ENCODE measurements at places on chromosomes 13 and 19.

DNA sequence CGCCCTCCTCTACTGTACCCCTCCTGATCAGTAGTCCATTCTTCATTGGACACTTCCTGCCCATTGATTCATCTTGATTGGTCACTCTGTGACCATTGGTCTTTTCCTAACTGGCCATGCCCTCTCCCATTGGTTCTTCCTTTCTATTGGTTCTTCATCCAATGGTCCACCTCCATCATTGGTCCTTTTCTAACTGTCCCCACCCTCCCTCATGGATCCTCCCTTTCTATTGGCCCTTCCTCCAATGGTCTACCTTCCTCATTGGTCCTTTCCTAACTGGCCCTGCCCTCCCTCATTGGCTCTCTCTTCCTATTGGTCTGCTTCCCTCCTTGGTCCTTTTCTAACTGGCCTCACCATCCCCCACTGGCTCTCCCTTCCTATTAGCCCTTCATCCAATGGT is 7.1 kb downstream of the KLK6 start:
- DNase-seq, result no peak

- no peak for DNase-seq
Measured at GRCh38 chr13:106302011-106302410, 233.5 kb downstream of the EFNB2 start.

DNA sequence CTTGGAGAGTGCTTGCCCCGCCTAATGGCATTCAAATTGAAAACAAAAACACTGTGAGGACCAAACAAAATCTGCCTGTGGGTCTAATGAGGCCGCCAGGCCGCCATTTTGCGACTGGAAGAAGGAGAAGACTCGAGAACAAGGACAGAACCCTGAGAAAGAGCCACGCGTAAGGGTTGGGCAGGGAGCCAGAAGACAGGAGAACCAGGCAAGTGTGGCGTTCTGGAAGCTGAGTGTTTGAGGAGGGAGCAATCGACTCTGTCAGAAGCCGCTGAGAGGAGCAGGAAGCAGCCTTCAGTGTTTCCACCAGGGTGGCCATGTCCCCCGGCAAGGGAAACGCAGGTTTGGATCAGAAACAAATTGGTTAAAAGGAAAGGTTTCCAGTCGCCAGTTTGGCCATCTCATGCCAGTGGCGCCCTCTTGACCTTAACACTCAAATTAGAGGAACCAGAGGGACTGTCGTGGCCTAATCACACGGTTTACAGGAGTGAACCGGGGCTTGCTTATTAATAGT is 10.2 kb upstream of the PTOV1 start:
- DNase-seq, result no peak

DNA sequence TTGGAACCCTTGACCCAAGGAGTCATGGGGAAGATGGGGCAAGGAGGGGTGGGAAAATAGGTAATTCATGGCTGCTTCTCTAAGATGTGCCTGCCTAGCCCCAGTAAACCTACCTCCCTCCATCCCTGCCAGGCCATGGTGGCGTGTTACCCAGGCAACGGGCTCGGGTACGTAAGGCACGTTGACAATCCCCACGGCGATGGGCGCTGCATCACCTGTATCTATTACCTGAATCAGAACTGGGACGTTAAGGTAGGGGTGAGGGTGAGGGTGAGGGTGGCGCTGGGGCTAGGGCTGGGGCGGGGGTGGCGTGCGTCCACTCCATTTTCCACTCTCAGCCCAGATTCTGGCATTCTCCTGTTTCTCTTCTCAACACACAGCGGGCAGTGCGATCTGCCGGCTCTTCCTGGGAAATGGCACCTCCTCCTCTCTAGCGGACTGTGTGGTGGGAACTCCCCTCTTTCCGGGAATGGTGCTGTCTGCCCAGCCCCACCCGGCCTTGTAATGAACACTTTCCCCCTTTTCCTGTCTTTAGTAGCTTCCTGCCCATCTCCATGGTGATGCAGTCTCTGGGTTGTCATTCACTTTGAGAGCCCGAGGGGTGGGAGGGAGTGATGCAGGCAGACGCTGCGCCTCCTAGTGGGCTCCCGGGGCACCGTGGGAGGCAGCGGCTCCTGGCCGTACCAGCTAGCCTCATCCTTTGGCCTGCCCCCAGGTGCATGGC is 7.6 kb downstream of the EGLN2 start:
- DNase-seq, result peak; percentile 98

DNA sequence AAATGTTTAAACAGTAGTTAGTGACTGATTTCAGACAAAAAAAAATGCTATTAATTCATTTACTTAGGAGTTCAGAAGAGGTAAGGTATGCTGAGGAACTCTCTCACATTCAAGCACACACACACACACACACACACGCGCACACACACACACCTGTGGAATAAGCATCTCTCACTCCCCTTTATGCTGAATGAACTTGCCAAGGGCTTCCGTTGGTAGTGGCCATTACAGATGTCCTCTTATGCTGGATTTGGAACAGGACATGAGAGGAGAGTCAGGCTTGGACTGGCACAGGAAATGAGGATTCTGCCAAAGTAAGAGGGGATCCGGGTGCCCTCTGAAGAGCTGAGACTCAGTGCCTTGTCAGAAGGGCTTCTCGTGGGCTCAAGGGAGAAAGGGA is 463.4 kb upstream of the MIR17HG start:
- DNase-seq, result no peak

- DNase-seq, result no peak
Measured at GRCh38 chr19:38544569-38545315, 73.0 kb downstream of the MAP4K1 start.

DNA sequence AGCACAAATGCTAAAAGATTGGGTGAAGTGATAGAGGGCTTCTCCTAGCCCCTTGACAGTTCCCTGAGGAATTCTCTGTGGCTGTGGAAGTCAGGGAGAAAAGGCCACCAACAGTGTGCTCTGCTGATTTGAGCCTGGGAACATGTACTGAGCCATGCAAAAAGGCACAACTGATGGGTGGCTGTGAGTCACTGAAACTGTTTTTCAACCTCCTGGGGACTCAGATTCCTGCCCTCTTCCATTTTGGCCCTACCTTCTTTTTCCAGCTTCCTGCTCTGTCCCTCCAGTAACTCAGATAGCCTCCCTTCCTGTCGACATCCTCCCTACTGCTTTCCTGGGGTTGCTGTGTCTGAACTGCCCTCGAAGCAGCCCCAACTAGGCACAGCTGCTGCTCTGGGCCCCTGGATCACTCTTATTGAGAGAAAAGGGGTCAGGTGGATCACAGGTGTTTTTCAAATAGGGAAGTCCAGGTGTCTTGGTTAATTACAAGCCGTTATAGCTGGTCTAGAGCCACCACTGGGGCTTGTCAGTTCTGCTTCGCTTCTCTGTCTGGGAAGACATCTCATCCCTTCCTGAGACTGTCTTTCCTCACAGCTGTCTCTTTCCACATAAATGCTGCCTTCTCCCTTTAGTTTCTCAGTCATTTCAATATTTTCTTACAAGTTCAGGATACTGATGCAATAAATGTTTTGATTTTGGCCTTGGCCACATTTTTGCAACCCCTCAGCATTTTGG is 13.7 kb downstream of the FAM124A start:
- DNase-seq, result no peak

DNA sequence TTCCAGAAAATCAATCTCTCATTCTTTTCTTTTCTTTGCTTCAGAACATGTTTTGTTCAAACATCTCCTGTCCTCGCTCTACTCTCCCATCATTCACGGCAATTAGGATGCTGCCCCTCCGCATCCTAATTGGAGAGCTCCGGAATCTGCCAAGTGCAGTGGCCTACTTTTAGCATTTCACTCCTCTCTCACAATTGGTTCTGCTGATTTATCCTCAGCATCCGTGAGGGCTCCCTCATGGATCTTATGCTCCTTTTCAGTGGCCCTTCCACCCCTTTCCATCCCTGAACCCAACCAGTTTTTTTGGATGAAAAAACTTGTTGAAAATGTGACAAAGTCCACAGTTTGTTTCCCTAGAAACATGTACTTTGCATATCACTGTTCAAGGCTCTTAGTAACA is 22.4 kb downstream of the AMER2 start:
- peak; percentile 44 for DNase-seq

All from G401 (cell line).